ENCODE measurements at places on chromosomes 11 and 22.

- no peak for DNase-seq
Observed at GRCh38 chr11:61357233-61357893, 4.3 kb downstream of the CYB561A3 start.

DNA sequence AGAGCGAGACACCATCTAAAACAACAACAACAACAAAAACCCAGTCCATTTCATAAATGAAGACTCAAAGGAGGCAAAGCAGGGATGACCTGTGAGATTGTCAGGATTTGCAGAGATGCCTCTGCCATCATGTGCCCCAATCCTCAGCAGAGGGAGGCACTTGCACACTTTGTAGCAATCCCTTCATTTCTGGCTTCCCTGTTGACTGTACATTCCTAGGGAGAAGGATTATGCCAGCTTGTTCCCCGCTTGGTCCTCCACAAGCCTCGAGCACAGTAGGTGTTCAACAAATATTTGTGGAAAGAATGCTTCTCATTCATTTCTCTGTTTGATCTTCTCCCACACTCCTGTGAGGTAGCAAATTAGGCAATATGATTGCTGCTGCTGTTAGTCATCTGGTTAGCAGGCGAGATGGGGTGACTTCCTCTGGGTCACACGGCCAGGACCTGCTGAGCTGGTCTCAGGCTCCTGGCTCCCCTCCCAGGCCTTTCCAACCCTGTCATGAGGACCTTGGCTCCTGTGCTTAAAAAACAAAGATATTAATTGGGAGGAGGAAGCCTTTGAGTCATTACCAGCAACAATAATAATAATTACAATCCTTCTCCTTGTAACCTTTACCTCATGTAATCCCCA, 34.1 kb downstream of the LIF start:
- DNase-seq: no peak

DNA sequence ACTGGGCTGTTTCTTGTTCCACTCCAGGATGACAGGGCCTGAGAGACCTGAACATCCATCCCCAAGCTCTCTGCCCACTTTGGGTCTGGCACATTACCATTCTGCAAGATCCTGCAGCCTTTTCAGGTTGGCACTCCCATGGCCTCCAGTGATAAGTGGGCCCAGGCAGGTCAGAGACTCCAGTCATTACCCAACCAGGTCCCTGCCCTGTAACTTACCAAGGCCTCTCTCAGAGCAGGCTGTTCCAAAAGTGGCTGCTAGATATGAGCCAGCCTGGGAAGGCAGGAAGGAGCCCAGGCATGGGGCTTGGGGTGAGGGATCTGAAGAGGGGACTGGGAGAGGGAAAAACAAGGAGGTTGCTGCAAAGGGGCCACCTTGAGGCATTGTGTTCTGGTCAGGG, 35.9 kb downstream of the KCNQ1OT1 start:
- no peak for DNase-seq

DNA sequence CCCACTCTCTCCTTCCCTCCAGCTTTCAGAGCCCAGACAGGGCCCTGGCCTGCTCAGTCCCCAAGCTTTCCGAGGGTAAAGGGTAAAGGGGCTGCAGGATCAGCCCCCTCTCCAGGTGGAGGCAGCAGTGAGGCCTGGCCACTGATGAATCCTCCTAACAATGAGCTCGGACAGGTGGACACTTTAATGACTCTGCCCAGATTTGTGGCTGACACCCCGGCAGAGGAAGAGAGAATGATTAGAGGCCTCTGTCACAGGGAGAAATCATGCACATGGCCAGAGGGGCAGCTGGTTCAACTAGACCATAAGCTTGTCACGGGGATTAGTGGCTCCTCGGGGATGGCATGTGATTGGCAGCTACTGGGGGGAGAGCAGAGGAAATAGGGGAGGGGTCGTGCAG, 587.5 kb upstream of the B3GAT1 start:
- DNase-seq: no peak

DNA sequence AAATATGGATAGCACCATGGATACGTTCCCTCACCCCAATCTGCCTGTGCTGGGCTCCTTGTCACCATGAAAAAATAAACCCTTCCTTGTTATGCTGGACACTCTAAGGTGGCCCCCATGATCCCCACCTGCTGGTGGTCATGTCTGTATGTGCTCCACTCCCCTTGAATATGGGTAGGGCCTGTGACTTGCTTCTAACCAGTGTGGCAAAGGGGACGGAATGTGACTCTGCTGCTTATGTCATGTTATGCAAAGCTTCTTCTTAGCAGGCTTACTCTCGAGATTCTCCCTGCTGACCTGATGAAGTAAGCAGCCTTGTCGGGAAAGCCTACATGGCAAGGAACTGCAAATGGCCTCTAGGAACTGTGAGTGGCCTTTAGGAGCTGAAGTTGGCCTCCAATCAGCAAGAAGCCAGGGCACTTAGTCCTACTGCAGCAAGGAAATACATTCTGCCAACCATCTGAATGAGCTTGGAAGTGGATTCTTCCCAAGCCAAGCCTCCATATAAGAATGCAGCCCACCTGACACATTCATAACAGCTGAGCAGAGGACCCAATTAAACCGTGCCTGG, 159.9 kb downstream of the CCDC34 start:
- DNase-seq: no peak

GRCh38 chr22:29112121-29112520, 39.3 kb downstream of the KREMEN1 start:
- DNase-seq: no peak

DNA sequence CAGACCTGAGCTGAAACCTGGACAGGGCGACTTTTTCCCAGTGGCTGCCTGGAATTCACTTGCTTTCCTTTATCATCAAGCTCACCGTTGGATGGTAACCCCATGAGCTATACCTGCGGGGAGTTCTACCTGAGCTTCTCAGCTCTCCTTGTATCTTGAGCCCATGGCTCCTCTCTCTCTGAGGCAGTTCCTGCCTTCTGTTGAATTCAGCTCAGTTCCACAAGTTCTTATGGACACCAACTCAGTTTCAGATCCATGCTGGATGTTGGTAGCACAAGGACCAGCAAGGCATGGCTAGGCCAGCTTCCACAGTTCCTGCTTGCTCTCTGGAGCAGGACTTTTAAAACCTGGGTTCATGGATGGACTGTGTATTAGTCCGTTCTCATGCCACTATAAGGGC, 58.3 kb upstream of the AMPD3 start:
- no peak for DNase-seq

DNA sequence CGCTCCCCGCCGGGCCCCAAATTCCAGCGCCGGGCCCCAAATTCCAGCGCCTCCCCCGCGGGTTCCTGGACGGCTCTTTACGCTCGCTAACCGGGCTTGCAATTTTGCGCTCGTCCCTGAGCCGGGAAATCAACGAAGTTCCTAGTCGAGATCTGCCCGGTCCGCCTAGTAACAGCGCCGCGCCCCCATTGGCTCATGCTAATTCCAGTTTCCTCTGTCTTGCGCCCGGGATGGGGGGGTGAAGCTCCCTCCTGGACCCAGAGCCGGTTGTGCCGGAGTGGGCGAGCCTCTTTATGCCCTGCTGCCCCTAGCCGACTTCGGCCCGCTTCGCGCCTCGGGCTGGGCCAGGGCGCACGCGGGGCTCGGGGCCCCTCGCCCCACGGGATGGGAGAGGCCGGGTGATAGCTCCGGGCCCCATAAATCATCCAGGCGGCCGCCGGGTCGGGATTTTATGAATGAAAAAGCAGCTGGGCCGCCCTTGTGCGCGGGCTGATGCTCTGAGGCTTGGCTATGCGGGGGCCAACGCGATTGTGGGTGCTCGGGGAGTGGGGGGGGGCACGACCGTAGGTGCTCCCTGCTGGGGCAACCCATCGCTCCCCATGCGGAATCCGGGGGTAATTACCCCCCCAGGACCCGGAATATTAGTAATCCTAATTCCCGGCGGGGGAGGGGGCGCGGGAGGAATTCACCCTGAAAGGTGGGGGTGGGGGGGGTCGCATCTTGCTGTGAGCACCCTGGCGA, 1.8 kb upstream of the CCND1 start:
- DNase-seq: no peak

Measured in T-cell (primary cell).